ENCODE measurements at places on chromosomes 4 and X. TPM values are rescaled to one million over a fixed set of nuclear protein-coding genes. Genes with fewer than 3 reads are reported as not detected.

SSX4 gene
- total RNA-seq = not detected

TCP11X1 gene
- not detected for total RNA-seq

RBMXL3 gene
- not detected for total RNA-seq

GUCY1B1 gene
- 39.3 TPM for total RNA-seq

FUNDC2 gene
- total RNA-seq = 18.3 TPM

MAGEA10 gene
- total RNA-seq = not detected

- no peak for DNase-seq
Measured at GRCh38 chrX:17818726-17819125, 42.4 kb downstream of the RAI2 start.

DNA sequence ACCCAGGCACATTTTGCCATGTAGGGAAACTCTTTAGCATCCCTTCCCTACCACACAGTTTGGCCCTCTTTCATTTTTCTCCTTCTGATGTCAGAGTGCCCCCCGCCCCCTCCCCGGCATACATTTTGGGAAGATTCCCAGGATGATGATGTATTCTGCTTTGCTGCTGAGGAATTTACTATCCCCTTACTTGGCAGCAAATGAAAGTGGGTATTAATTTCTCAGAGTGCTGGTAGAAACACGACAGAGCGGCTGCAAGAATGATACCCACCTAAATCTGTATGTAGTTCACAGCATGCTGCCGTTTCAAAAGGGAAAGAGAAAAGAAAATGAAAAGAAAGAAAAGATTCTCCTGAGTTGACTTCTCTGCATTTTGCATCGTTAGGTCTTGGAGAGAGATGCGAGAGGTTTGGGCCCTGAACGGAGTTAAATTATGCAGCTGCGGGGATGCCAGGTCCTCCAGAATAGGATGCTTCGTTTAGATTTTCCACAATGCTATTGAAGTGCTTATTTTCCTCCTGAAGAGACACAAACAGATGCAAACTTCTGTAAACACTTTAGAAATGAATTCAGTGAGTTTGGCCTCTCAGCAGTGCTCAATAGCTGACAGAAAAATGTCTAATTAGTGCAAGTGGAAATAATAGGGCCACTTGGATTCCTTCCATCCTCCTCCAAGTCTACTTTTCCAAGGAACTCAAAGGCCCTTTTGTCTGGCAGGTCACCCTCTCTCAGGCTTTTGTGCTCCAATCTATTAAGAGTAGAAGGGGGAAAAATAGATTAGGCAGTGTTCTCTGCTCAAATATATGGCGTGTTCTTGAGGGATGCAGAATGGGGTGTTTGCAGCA lies 106.2 kb downstream of the ALPK1 start:
- peak; percentile 19 for DNase-seq

DNA sequence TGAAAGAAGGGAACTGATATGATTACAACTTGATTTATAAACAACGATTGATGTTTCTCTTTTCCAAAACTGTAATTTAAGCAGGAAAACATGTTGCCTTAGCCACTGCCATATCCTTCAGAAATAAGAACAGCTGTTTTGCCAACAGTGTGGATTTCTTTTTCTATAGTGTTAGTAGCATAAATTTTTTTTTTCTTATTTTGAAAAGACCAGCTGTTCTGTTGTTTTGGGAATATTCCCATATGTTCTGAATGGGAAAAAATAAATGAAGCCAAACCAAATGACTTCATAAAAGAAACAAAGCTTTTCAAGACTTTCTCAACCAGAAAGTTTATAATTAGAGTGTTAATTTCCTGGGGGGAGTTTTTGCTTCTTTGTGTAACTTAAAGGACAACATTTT lies 83.9 kb upstream of the ARHGAP24 start:
- no peak for DNase-seq

DNA sequence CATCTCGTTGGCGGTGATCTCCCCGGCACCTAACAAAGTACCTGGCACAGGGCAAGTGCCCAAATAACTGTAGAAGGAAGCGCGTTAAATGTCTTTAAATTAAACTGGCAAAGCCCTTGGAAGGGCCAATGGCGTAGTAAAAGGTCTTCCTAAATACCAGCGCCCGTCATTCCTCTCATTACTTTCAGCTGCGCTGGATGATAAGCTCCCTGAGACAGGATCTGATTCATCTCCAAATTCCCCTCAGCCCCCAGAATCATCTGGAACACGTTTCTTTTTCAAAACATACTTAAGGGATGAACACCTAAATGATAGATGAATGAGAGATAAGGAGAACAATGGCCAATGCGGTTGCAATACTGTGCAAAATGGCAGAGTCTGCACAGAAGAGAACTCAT lies 95.1 kb downstream of the AFAP1 start:
- DNase-seq = peak; percentile 100

DNA sequence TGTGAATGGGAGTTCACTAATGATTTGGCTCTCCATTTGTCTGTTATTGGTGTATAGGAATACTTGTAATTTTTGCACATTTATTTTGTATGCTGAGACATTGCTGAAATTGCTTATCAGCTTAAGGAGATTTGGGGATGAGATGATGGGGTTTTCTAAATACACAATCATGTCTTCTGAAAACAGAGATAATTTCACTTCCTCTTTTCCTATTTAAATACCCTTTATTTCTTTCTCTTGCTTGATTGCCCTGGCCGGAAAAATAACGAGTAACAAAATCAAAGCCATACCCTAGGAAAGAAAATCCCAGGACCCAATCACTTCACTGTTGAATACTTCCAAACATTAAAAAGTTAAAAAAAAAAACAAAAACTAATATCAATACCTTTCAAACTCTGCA lies 67.7 kb upstream of the UGT2B4 start:
- no peak for DNase-seq

DNA sequence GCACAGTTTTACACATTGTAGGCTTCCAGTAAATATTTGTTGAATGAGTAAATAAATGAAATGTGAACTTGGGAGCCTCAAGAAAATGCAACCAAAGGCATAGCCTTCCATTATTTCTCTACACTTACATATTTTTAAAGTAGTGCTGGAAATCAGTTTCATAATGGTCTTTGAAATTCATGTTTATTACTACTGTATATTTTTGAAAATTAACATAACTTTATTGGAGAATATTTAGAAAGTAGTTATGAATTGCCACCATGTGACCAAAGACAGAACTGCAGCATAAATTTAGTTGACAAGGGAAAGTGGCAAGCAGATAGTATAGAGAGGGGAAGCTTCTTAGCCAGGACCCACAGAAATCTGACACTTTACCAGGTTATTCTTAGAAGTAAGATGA lies 6.4 kb downstream of the TCEAL8 start:
- DNase-seq = peak; percentile 7

- no peak for DNase-seq
Measured at GRCh38 chr4:100977274-100977673, 370.1 kb downstream of the PPP3CA start.

DNA sequence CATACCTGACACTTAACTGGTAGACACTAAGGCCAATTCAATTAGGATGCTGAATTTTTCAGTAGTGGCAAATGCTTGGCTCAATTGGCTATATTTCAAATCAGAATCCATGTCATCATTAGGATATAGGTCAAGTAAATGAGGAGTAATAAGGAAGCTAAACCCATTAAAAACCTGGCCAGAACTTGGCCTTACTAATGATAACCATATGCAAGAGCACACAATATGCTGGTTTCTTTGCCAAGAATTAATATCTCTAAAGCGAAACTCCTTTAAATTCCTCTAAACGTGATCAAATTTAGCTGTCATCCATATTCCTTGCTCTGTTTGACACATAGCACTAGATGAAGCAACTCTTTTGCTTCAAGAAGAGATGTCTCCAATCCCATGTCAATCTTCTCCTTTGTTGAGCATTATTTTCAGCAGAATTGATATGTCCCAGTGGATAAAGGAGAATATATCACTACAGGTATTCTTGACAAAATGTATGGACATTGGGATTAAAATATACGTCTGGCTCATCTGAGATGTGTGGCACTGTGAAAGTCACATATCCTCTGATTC lies 206.1 kb upstream of the ANKRD50 start:
- no peak for DNase-seq

GRCh38 chr4:161519611-161520010 lies 644.2 kb downstream of the FSTL5 start:
- no peak for DNase-seq

DNA sequence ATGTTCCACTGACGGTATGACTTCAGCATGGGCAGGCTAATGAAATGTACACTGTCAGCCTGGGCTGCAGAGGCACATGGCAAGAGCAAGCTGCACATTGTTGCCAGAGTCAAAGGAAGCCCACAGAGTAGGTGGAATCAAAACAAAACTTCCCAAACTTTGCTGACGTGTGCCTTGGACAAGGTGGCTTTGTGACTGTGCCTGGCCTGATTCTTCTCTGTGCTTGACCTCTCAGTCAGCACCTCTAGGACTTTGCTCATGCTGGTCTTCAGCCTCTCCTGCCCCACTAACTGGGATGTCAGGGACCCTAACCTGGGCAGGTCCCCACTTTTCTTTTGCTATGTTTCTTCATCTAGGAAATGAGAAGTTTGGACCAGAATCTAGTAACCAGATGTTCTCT lies 40.5 kb upstream of the KIAA1210 start:
- no peak for DNase-seq

- DNase-seq = no peak
Measured at GRCh38 chr4:88134536-88135355, 23.7 kb downstream of the ABCG2 start.

GRCh38 chr4:101064541-101065180 lies 282.7 kb downstream of the PPP3CA start:
- no peak for DNase-seq

DNA sequence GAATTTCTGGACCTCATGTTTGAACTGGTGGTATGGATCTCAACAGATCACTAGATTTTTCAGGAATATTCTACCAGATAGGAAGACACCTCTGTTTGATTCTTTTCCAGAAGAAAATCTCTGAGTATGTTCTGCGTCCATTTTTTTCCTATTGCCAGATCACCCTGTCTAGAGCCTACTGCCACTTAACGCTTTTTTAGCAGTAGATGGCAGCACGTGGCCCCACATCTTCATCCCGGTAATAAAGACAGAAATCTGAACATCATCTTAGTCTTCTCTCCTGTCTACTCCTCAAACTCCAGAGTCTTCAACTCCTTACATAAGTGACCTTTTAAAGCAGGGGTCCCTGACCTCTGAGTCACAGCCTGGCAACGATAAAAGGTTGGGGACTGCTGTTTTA lies 184.7 kb downstream of the TMA16 start:
- peak; percentile 46 for DNase-seq

DNA sequence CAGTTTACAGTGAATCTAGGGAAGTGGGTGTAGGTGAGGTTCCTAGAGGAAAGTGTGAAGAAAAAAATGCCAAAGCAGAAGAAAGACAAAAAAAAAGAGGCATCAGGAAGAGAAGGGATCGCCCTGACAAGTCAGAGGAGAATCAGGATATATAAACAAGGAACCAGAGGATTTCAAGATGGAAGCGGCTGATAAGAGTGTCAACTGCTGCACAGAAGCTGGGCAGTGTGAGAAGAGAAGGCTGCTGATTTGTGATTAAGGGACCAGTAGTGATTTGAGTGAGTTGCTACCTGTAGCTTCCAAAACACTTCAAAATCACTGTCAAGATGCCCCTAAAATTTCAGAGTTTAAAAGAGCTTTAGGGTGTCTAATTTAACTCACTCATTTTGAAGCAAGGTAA lies 258.2 kb downstream of the PPP3CA start:
- no peak for DNase-seq

GRCh38 chrX:119486745-119487144 lies 18.5 kb downstream of the SLC25A5 start:
- DNase-seq = no peak

GRCh38 chrX:56786889-56787733 lies 58.1 kb downstream of the NBDY start:
- DNase-seq = no peak

GRCh38 chr4:78543424-78544125 lies 8.0 kb upstream of the ANXA3 start:
- peak; percentile 39 for DNase-seq
